ENCODE measurements at places on chromosomes 16 and 17.
A peak's percentile ranks its signal among the peaks of the same experiment; 100 is the strongest.

- peak; percentile 23 for DNase-seq
Measured at GRCh38 chr17:2362416-2362815, 25.1 kb downstream of the SGSM2 start.

- DNase-seq: no peak
Measured at GRCh38 chr16:84607694-84608093, 10.2 kb downstream of the COTL1 start.

DNA sequence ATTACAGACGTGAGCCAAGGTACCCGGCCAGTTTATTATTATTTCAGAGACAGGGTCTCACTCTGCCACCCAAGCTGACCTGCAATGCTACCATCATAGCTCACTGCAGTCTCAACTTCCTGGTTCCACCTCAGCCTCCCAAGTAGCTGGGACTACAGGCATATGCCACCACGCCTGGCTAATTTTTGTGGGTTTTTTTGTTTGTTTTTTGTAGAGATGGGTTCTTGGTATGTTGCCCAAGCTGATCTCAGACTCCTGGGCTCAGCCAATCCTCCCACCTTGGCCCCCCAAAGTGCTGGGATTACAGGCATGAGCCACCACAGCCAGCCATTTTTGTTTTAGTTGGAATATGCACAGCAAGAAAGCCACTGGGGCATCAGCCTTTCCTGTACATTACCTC is 115.7 kb downstream of the MRM1 start:
- DNase-seq: no peak

- DNase-seq: peak; percentile 76
Measured at GRCh38 chr17:14580499-14580898, 279.6 kb downstream of the HS3ST3B1 start.

GRCh38 chr16:79121906-79122305 is 478.6 kb downstream of the MAF start:
- DNase-seq: no peak

DNA sequence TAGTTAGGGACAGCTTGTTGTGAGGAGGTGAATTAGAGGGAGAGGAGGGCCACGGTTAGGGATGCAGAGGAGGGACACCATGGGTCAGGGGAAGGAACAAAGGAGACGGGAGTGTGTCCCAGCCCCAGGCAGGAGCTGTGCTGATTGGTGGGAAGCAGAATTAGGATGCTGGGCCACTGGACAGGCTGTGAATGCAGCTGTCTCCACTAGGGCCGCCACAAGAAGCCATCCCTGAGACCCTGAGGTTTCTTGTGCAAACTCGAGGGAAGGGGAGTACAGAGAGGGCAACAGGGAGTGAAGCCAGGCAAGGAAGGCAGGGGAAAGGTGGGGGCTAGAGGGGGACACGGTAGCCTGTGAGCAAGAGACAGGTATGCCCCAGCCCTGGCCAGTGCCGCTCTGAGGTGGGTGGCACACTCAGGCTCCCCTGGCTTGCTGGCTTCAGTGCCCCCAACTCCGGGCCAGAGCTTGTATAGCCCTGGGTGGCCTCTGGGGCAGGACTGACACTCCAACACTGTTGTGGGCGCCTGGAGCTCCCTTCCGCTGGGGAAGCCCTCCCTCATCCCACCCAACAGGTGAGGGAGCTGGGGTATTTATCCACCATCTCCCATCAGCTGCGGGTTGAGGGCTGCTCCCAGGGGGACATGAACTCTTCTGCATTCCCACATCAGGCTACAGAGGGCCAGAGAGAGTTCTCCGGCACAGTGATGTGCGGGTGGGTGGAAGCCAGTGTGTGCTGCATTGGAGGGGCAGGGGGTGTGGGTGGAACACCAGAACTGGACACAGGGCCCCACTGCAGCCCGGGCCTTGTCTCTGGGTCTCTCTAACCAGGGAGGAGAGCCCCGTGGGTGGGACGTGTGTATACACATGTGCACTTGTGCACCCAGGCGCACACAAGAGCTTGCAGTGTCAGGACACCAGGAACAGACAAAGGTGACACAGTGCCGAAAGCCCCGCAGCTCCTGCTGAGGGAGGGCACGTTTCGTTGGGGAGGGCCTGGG is 8.3 kb upstream of the SPPL2C start:
- peak; percentile 79 for DNase-seq

DNA sequence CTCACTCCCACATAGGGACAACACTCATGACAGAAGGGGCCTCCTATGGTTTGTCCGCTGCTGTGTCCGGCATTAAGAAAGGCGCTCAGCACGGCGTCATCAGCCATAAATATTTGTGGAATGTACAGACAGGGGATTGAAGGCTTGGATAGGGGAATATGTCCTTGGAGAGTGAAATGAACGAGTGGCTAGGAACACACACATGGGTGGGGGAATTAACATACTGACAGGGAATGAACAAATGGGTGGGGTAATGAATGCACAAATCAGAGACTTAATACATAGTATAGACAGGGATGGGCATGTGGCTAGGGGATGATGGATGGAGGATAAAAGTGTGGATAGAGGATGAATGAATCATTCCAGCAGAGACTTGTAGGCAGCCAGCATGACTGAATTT is 154.0 kb upstream of the HSBP1 start:
- no peak for DNase-seq

GRCh38 chr17:14748036-14748710 is 447.3 kb downstream of the HS3ST3B1 start:
- no peak for DNase-seq

- no peak for DNase-seq
Measured at GRCh38 chr17:10271106-10271562, 72.7 kb upstream of the GAS7 start.

DNA sequence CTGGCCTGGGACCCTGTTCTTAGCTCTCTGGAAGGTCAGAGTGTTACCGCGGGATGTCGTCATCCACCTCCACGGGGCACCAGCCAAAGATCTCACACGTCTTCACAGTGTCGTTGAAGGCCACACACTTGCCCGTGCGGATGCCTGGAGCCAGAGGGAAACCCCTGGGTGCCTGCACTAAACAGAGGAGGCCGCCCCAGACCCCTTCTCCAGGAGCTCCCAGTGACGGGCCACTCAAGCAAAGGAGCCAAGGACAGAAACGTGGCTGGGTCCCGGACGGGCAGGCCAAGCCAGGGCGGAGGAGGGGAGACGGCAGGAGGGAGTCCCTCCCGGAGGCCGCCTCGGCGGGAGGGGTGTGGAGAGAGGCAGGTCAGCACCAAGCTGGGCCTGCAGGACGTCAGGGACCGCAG is 11.0 kb upstream of the CAMKK1 start:
- no peak for DNase-seq
